ENCODE measurements at places on chromosomes 2 and 18.

GRCh38 chr2:213157242-213157641 is 5.8 kb upstream of the IKZF2 start:
- DNase-seq, result no peak

- no peak for DNase-seq
Measured at GRCh38 chr18:32902568-32903330, 129.9 kb upstream of the KLHL14 start.

DNA sequence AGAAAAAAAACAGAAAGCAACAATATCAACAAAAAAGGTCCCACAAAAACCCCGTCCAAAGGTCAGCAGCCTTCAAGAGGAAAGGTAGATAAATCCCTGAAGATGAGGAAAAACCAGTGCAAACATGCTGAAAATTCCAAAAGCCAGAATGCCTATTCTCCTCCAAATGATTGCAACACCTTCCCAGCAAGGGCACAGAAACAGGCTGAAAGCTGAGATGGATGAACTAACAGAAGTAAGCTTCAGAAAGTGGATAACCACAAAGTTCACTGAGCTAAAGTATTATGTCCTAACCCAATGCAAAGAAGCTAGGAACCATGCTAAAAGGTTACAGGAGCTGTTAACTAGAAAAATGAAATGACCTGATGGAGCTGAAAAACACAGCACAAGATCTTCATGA is 226.4 kb upstream of the DSEL start:
- no peak for DNase-seq

DNA sequence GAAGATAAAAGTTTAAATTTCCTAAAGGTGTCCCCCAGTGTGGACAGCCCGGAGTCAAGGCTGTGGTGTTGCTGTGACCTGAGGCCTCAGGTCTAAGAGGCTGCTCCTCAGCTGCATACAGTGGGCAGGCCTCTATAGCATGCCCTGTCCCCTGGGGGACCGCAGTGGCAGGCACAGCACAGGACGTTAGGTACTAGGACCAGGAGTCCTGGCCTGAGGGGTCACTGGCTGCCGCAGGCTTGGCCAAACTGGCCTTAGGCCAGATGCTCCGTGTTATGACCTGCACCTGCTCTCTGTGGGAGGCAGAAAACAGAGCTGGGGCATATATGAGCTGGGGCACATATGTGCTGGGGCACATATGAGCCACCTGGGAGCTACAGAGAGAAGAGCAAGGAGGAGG is 21.2 kb upstream of the MAL start:
- DNase-seq, result no peak

GRCh38 chr2:48248251-48248933 is 281.6 kb upstream of the STON1 start:
- no peak for DNase-seq

DNA sequence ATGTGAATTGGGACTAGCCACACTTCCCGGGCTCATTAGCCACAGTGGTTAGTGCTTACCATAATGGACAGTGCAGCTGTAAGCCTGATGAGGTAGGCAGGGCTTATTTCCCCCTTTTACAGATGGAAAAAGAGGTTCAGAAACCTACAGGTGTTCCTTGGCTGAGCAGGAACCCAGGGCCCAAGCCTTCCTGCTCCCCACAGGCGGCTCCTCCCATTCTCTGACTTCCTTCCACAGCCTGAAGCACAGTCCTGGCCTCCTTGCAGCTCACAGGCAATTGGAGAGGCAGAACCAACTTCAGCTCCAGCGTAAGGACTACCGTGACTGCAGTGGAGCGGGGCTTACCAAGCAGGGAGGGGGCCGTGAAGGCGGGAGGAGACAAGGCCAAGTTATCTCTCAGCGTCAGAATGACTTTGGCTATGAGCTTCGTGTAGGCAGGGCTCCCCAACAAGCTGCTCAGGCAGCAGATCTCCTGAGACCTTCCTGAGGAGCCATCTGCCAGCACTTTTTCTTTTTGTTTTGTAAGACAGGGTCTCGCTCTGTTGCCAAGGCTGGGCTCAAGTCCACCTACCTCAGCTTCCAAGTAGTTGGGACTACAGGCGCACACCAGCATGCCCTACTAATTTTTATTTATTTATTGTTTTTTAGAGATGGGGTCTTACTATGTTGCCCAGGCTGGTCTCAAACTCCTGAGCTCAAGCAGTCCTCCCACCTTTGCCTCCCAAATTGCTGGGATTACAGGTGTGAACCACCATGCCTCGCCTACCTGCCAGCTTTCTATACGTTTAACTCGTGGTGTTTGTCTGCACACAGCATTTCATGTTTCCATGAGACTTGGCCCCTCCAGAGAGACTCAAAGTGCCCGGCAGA is 34.2 kb upstream of the NT5DC4 start:
- DNase-seq, result no peak

- no peak for DNase-seq
Measured at GRCh38 chr18:67582488-67582887, 66.0 kb upstream of the DSEL start.

DNA sequence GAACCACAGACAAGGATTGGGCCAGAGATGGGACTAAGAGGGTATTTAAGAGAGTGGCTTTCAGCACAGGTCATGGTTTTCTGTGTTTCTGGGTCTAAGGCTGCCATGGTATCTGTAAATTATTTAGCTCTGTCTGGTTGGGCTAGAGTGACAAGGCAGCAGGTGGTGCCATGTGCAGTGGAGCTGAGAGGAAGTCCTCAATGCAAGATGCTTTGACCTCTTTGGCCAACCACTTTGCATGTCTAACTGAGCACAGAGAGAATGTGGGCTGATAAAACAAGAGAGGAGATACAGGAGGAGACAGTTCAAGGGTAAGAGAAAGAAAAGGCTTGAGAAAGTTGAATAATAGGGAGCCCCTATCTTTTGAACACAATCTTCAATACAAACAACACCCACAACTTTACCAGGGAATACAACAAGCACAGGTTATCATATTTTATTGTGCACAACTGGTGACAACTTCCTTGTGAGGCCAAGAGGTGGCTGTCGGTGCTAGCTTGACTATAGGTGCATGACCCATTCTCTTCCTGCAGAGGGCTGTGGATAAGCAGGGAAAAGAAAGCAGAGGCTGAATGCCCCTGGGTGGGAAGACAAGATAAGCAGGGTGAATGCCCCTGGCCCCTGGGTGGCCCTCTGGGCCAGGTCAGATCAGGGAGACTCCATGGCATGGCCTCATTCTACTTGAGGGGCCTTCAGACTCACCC is 12.3 kb downstream of the FLACC1 start:
- DNase-seq, result no peak

- no peak for DNase-seq
Measured at GRCh38 chr2:54573537-54573919, 117.4 kb downstream of the SPTBN1 start.

- no peak for DNase-seq
Measured at GRCh38 chr2:205878999-205879762, 196.9 kb downstream of the NRP2 start.

GRCh38 chr18:63365876-63366212 is 1.2 kb downstream of the KDSR start:
- no peak for DNase-seq

DNA sequence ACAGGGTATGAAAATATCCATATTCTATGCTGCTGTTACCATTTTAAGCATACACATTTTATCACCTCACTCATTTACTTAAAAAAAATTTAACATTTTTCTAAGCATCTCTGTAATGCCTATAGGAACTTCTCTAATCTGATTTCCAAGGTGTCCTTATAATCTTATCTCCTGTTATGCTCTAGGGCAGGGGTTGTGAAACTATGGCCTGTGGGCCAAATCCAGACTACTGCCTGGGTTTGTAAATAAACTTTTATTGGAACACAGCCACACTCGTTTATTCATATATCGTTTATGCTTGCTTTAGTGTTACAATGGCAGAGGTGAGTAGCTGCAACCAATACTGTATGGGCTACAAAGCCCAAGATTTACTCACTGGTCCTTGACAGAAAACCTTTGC is 151.6 kb downstream of the RAPGEF4 start:
- DNase-seq, result no peak

DNA sequence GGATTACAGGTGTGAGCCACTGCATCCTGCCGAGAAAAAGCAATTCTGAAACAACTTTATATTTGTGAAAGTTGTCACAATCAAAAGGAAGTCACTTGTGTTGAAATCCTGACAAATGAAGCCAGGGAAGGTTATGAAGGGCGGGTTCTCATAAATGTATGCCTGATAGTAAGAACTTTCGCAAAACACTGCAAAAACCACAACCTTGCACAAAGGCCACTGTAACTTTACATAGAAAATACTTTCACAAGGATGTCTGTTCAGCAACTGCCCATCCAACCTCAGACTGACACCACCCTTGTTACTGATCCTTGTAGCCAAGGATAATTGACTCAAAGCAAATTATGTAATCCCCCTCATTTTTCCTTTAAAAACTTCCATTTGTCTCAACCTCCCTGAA is 90.6 kb downstream of the SLC4A3 start:
- no peak for DNase-seq

DNA sequence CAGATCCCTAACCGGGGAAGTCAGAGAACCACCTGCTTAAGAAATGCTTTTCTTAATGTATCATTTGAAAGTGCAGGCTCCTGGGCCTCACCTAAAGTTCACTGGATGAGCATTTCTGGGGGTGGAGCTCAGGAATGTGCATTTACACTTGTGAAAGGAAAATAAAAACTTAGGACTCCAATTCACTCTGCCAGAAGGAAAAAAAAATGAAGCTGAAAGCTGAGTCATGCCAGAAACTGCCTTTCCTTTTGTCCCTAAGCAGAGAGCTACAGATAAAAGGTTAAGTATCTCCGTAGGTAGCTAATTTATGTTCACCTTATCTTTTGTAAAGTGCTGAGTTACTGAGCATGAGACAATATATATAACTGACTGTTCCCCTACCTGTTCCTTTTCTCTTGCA is 229.5 kb upstream of the MEX3C start:
- DNase-seq, result no peak

GRCh38 chr2:10493075-10493633 is 45.0 kb upstream of the ODC1 start:
- no peak for DNase-seq

- DNase-seq, result no peak
Measured at GRCh38 chr2:60104514-60105505, 448.6 kb downstream of the BCL11A start.

DNA sequence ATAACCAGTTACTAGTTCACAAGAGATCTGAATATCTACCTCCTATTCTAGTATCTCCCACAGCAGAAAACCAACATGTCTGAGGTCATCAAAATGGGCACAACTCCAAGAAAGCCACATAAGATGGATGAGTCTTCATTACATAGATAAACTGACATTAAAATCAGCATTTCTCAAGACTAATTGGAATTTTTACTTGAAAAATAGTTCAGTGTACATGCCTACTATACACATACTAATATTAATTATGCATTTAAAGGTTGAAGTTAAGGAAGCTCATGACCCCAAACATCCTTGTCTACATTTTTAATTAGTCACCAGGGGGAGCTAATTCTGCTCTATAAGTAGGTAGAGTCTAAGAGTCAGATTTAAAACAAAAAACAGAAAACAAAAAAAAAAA is 41.9 kb downstream of the ZNF521 start:
- DNase-seq, result no peak

- no peak for DNase-seq
Measured at GRCh38 chr2:85792783-85793441, 39.1 kb downstream of the ATOH8 start.

DNA sequence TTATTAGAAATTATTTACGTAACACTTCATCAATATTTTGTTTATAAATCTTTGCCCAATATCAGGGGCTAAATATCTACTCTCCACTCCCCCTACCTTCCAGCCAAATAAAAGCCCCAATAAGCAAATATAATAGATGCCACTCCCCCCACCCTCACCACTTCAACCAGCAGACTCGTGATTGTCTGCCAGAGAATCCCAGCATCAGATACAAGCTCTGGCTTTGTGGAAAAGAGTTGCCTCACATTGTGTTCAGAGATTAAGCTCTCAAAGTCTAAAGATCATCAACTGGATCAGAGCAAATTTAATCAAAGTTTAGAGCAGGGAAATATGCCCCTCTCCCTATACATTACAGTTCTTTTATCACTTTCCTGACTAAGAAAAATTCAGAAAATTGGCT is 39.5 kb downstream of the AOX1 start:
- DNase-seq, result no peak

GRCh38 chr18:36833120-36833519 is 4.2 kb downstream of the KIAA1328 start:
- no peak for DNase-seq

DNA sequence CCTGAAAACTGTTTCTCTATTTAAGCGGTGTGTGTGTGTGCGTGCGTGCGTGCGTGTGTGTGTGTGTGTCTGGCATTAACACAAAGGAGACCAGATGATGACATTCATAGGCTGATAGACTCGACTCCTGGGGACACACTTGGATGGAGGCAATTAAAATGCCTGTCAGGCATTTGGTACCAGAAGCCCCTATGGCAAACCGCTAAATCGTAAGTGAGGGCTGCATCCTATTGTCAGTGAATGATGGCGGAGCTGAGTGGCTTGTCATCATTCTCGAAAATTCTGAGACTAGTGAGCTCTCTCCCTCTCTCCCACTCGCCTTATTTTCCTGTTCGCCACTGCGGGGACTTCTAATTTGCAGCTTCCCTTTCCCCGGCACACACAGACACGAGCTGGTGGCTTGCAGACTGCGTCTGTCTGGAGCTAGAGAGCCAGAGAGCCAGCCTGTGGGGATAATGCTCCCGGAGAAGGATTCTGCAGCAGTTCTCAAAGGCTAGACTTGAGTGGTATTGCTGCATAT is 155.4 kb downstream of the MAP2 start:
- DNase-seq, result no peak

- DNase-seq, result no peak
Measured at GRCh38 chr2:14634182-14634488, 1.6 kb downstream of the LRATD1 start.

- DNase-seq, result no peak
Measured at GRCh38 chr18:3117493-3118192, 102.1 kb downstream of the MYOM1 start.

- DNase-seq, result no peak
Measured at GRCh38 chr2:202122980-202123720, 50.1 kb downstream of the KIAA2012 start.

DNA sequence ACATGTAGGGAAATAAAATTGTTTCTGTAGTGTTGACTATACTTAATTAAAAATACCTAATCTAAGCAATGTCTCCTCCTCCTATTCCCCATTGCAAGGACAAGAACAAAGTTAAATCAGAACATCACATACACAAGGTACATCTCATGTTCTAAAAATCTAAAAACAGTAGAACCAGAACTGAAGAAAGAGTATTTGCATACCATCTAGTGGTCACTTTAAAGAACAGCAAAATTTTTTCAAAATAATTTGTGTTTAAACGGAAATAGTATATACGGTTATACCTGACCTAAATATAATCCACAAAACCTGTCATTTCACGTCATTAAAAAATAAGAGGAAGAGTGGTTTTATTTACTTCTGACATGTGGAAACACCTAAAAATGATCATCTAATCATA is 294.3 kb upstream of the KCNH7 start:
- no peak for DNase-seq

All from stimulated activated CD8-positive, alpha-beta memory T cell treated with anti-CD3 and anti-CD28 coated beads, Interleukin-2, amount 100 ng/mL, for 1 hour (primary cell).